Endothelial cell (in vitro differentiated cells): ENCODE measurements at places on chromosomes 1 and 21. TPM values are rescaled to one million over a fixed set of nuclear protein-coding genes. Genes with fewer than 3 reads are reported as not detected.

GRCh38 chr1:26786437-26787380, 1.0 kb upstream of the PIGV start:
- DNase-seq: peak; percentile 46

- DNase-seq: peak; percentile 48
Measured at GRCh38 chr1:240888039-240888786, 276.3 kb upstream of the GREM2 start.

DNA sequence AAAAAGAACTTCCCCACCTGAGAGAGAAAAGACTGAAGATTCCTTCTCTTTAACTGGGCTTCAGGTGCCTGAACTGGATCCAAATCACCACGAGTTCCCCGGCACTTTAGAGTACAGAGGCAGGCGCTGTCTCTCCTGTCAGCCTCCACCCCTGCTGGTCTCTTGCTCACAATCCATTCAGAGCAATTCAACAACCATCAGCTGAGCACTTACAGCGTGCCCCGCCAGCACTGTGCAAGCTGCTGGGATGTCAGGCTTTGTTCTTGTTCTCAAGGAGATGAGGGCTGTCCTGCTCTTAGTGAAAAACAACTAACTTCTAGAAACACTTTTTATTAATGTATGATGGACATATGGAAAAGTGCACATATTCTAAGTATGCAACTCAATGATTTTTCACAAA, 68.7 kb upstream of the VAMP3 start:
- no peak for DNase-seq

DNA sequence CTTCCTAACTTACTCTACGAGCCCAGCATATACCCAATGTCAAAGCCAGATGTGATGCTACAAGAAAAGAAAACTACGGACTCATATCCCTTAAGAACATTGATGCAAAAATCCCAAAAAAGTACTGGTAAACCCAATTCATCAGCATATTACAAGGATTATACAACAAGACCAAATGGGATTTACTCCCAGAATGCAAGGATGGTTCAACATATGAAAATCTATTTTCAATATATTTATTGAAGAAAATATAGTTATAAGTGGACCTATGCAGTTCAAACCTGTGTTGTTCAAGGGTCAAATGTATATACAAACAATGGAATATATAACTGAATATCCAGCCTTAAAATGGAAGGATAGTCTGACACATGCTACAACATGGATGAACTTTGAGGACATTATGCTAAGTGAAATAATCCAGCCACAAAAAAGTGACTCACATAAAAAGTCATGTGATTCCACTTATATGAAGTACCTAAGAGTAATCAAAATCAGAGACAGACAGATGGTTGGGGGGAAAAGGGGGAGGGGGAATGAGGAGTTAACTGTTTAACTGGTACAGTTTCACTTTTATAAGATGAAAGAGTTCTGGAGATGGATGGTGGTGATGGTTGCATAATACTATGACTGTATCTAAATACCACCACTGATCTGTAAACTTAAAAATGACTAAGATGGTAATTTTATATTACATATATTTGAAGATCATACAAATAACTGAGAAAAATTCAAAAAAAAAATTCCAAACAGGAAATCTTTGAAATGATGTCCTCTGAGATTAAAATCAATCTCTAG, 3.7 kb upstream of the KLF18 start:
- DNase-seq: no peak

- no peak for DNase-seq
Measured at GRCh38 chr1:93489756-93490155, 41.8 kb downstream of the FNBP1L start.

DNA sequence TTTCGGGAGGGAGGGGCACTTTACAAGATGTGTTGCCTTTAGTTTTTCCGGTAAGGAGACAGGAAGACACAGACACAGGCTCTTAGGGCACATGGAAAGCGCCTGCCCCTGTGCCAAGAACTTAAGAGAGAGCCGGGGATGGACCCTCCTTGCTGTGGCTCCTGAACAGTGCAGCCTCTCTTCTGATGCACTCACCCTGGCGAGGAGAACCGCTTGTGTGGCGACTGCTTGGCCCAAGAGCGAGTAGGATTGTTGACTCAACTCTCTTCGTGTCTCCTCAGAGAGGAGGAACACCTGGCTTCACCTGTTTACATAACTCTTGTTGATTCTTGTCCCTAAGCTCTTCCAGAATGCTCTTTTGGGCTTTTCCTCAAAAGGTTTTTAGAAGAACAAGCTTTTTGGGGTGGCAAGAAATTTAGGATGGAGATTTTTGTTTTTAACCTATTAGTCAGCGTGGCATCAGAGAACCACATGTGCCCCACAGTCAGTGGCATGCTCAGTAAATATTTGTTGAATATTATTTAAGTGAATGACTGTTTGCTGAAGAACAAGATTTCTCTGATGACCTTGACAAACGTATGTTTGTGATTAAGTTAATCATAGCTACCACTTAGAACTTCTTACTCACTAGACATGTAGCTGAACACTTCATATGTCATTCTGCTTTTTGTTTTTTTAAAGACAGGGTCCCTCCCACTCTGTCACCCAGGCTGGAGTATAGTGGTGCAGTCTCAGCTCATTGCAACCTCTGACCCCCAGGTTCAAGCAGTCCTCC, 60.6 kb downstream of the NFIA start:
- no peak for DNase-seq

DNA sequence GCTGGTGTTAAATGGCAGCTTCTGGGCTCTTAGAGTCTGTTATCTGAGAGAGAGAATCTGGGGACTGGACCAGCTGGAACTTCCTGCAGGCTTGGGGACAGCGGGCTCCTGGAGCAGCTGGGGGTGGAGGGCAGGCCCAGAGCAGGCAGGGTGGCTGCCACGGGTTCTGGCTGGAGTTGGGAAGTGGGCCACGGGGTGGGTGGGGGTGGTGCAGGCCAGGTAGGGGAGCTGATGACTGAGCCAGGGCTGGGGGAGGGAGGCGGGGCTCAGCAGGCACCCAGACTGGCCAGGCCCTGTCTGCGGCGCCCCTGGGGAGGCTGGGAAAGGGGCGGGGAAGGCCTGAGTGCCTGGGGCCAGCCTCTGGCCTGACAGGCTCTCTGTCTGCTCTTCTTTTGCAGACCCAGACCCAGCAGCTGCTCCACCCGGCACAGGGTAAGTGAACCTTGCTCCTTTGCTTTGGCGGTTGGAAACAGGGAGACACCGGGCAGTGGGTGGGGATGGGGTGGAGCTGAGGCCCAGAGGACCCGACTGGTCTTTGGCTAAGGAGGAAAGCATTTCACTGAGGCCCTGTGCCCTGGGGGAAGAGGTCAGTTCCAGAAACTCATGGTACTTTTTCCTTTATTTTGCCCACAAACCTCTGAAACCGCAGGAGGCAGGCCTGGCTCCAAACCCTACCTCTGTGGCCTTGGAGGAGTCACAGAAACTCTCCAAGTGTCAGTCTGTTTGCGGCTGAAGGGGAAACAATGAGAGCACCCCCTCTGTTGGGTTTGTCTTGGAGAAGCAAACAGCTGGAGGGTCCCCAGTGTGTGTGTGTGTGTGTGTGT, 48.8 kb downstream of the ARHGEF10L start:
- DNase-seq: no peak

The PCP4 gene
- not detected for total RNA-seq

The LCE1D gene
- not detected for total RNA-seq

The GJB3 gene
- total RNA-seq: 9.6 TPM

The ZYG11A gene
- 0.18 TPM for total RNA-seq

The ZSWIM5 gene
- total RNA-seq: 6.6 TPM
